ENCODE measurements at places on chromosomes 12 and 14. TPM values are rescaled to one million over a fixed set of nuclear protein-coding genes. Genes with fewer than 3 reads are reported as not detected.

The ATL1 gene
- 4.2 TPM for total RNA-seq

The RASSF3 gene
- total RNA-seq, result 104 TPM

- no peak for DNase-seq
Observed at GRCh38 chr12:109815757-109816617, 17.2 kb downstream of the TRPV4 start.

The PRH2 gene
- total RNA-seq, result not detected

The LMO3 gene
- total RNA-seq, result not detected

DNA sequence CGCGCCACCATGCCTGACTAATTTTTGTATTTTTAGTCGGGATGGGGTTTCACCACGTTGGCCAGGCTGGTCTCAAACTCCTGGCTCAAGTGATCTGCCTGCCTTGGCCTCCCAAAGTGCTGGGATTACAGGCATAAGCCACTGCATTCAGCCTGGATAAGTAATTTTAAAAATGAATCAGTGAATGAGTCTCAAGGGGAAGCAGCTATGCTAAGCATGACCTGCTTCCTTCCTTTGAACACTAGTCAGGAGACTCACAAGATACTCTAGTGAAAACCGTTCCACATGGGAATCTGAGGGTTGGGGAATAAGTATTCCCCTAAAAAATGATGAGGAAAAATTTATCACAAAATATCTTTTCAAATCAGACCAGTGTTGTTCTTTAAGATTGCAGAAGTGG is 10.7 kb upstream of the FAM234B start:
- DNase-seq, result no peak

DNA sequence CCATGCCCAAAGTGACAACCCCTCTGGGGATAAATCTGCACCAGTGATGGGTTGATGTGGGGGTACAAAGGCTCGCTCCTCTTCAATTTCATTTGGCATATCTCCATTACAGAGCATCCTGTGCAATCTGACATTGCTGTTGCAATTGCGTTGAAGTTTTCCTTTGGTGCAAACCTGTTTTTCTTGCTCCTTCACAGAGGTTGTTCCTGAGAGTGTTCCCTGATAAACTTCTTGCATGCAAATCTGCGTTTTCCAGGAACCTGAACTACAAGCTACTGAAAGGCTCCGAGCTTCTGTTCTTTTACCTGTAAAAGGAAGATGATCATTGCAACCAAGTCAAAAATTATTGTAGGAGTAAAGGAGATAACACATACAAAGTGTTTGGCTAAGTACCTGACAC is 26.1 kb downstream of the SERPINA11 start:
- no peak for DNase-seq

All from naive thymus-derived CD4-positive, alpha-beta T cell (primary cell).